ENCODE measurements at places on chromosomes 16 and 17.

GRCh38 chr16:61540216-61540615 is 496.0 kb downstream of the CDH8 start:
- no peak for DNase-seq

GRCh38 chr16:9141813-9142212 is 50.4 kb downstream of the HAPSTR1 start:
- DNase-seq, result no peak

DNA sequence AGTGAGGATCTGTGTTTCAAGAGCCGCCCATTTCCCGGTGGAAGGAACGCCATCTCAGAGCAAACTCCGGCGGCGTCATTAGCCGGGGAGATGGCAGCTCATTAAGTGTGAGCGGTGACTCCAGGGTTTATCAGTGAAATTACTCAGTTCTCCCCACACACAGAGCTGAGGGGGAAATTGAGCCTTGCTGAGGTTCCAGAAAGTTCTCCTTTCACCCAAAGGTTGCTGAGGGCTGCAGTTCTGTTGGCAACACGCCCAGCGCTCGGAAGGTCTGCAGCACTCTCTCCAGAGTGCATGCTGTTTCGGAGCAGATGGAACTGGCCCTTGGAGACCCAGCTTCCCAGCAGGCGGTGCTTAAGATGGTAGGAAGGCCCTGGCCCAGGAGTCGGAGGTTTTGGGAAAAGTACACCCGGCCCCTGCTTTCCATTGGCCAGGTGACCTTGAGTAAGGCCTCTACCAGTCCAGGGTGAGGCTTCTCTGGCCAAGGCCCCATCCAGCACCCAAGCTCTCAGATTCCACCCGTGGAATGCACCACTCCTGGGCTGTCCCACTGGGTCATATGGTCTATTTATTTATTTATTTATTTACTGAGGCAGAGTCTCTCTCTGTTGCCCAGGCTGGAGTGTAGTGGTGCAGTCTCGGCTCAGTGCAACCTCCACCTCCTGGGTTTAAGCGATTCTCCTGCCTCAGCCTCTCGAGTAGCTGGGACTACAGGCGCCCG is 167.7 kb upstream of the CIBAR2 start:
- DNase-seq, result no peak

DNA sequence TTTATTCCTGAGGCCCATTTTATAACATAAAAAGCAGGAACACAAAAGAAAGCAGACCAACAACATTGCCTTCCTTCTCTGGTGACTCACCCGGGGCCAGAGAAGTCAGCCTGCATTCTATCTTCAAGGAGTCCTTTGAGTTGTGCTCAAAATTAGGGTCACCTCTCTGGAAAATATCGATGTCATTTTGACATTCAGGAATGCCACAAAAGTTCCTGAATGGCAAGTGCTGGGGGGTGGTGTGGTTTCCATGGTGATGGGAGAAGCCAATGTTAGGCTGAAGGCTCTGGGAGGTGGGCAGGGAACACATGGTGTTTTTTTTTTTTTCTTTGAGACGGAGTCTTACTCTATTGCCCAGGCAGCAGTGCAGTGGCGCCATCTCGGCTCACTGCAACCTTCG is 159.6 kb downstream of the HAPSTR1 start:
- no peak for DNase-seq

DNA sequence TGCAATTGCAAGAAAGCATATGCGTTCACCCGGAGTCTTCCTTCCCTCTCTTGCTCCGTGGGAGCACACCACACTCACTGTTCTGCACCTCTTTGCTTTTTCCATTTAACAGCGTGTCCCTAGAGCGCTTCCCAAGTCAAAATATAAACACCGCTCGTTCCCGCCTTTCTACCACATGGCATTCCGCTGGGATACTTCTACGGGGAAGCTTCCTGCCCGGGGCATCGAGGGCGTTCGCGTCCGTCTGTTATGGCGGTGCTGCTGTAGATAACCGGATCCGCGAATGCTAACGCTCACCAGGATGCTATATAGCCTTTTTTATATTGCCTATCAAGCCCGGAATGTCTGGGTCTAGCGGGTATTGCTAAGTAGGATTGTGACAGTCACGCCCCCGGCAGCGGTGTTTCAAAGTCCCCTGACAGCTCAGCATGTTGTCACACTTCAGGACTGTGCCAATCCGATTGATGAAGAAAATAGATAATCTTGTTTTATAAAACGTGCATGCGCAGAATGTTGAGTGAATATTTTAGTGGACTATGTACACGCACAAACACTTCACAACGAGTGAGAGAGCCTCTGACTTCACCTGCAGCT is 31.0 kb downstream of the CCDC40 start:
- DNase-seq, result no peak

GRCh38 chr17:42311240-42312034 is 23.1 kb downstream of the STAT5A start:
- peak; percentile 70 for DNase-seq

DNA sequence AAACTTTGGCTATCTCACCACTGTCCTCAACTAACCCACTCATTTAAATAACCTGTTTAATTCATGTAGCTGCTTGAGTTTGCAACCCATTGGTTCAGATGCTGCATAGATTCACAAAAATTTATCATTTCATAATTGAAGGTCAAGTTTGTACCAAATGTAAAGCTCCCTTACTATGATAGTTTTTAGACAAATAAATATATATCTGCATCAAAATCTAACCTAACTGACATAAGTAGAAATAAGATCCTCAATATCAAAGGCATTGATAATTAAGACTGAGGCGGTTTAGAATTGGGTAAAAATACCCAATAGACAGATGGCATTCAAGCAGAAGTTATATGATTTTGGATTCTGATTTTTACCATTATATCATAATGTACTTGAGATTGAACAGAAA is 132.9 kb upstream of the NACA2 start:
- no peak for DNase-seq

- DNase-seq, result no peak
These were observed 129.4 kb downstream of the TANC2 start for GRCh38 chr17:63095459-63095858.

DNA sequence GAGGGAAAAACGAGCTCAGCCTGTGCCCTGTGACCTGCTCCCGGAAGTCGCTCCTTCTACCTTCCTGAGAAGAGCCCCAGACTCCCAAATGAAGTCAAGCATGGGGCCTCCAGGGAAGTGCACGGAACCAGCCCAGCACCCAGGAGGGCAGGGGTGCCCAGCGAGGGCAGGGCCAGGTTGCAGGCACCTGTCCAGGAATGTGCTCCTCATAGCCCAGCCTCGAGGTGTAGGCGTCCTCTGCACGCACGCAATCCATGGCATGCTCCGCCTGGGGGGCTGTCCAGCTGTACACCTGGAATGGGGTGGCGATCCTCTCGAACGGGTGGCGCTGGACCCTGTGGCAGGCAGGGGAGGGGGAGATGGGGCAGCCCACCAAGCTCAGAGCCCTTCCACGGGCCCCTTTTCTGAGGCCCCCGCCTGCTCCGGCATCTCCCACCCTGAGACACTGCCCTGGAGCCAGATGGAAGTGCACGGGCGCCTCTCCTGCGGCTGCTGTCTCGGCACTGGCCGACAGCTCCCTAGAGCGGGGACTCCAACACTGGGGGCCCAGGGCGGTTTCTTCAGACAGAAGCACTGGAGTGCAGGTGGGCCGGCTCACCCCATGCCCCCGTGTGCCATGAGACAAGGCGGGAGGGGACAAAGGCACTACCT is 10.9 kb downstream of the CLUH start:
- no peak for DNase-seq

- DNase-seq, result no peak
These were observed at the start of gene KDM6B for GRCh38 chr17:7833795-7834541. KDM6B (plus strand) TSS chr17:7834217; CDS start chr17:7845555, 11,338 bp downstream.

DNA sequence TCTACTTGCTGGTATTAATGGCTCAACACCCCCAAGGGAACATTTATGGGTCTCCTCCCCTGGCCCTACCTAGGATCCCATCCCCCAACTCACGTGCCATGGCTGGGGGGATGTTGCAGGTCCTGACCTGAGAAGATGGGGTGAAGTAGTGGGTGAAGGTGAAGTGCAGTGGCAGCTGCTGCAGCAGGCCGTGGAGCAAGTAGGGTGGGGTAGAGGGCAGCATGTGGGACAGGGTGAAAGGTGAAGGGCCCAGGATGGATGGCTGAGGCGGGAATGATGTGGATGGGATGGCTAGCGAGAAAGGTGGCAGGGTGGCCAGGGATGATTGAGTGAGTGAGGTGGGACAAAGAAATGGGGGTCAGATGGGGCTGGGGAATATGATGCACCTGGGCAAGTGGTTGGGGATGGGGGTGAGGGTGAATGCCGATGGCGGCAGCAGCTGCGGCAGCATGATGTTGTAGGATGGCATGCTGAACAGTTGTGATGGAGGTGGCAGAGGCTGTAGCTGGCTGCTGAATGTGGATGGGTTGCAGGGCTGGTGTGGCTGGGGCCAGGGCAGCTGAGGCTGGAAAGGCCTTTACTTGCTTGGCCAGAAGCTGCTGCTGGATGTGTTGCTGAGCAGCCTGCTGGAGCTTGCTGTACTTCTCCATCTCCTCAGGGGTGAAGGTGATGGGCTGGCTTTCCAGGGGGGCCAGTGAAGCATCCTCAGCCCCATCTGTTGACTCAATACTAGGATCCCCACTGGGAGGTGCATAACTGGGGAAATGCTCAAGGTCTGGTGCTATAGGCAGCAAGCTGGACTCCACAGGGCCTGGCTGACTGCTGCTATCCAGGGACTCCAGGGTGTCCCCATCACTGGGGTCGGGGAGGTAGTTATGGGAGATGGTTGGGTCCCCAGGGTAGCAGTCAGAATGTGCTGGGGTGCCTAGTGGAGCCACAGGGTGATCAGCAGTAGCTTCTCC is 8.3 kb upstream of the ITGA2B start:
- DNase-seq, result no peak

DNA sequence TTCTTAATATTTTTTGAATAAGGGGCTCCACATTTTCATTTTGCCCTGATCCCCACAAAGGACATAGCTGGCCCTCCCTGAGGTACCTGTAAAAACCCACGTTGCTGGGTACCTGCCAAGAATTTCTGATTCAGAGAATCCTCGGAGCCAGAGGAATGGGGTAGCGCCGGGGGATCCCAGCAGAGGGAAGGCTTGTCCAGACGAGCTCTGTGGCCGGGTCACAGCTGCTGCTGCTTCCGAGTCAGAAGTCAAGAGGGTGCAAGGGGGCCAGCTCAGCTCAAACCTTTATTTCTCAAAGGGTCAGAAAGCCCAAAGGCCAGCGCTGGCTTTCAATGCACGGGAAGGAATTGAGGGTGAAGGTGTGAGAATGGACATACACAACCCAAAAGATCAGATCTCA is 68.9 kb upstream of the SDK2 start:
- DNase-seq, result no peak

- DNase-seq, result no peak
These were observed 17.4 kb downstream of the CPD start for GRCh38 chr17:30396129-30396528.

DNA sequence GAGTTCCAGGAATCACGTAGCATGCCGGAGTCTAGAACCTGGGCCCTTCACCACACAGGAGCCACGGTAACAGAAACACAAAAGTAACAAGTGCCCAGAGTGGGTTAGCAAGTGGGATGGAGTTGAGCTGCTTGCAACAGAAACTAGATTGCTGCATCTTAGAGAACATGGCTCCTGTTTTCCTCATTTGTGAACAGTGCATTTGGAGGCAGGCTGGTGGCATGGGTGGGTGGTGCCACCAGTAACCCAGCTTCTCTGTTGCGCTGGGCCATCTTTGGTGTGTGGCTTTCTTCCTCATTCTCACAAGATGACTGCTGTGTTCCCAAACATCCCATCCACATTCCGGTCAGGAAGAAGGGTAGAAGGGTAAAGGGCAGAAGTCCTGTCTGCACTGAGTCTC is 95.5 kb downstream of the KATNIP start:
- DNase-seq, result no peak

DNA sequence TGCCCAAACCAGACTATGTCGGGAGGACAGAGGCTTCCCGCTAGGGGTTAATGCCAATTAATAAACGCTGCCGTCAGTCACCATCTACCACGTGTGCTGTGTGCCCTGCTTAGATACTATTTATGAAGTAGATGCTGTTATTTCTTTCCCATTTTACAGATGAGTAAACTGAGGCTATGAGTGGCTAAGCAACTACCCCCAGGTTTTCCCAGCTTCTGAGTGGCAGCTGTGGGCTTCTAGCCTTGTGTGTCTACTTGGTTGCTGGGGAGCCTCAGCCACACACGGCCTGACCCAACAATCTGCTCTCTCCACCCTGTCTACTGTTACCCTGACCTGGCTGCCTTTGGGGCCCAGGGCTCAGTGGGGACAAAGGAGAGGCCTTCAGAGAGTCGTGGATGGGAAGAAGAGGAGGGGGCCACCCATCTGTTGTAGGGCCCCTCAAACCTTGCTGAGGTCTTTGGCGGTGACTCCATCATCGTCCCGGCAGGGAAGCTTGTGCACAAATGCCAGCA is 7.1 kb downstream of the GIT1 start:
- no peak for DNase-seq

- no peak for DNase-seq
These were observed 196.4 kb downstream of the CCDC182 start for GRCh38 chr17:57548421-57549410.

DNA sequence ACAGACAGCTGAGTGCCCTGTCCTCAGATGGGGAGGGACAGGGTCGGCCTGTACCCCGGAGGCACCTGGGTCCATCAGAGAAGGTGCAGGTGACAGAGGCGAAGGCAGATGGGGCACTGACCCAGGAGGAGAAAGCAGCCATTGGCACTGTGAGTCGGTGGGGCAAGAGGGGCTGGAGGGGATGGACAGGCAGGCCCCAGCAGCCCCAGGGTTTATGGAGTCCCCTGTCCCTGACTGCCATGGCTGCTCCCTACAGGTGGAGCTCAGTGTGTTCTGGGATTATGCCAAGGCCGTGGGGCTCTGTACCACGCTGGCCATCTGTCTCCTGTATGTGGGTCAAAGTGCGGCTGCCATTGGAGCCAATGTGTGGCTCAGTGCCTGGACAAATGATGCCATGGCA is 32.1 kb downstream of the ANKRD40 start:
- no peak for DNase-seq

DNA sequence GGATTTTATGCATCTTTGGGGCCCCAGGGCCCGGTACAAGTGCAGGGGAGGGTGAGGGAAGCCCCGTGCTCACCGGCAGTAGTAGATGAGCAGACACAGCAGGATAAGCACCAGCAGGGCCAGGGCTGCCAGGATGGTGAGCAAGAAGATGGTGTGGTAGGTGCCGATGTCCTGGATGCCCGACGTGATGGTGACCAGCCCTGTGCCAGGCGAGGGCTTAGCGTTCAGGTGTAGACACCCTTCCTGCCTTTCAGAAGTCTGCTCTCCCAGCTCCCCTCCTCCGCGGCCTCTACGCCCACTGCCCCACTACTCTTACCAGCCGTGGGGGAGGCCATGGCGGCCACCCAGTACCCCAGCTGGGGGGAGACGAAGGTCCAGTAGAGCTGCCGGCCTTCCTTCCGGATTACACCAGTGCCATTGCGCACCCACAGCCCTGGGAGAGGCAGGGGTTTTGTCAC is 8.0 kb downstream of the FAM171A2 start:
- DNase-seq, result no peak

GRCh38 chr16:68997564-68997963 is 107.9 kb upstream of the HAS3 start:
- DNase-seq, result no peak

DNA sequence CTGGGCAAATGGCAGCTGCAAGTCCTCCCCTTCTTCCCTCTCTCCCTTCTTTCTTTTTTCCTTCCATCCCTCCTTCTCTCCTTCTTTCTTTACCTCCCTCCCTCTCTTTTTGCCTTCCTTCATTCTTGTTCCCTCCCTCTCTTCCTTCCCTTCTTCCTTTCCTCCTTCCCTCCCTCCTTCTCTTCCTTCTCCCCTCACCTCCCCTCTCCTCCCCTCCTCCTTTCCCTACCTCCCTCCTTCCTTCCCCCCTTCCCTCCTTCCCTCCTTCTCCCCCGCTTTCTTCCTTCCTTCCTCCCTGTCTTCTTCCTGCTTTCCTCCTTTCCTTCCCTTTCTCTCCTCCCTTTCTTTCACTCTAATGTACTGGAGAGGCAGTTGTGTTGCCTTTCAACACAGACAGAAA is 110.8 kb upstream of the SALL1 start:
- no peak for DNase-seq
